Neuronal stem cell (in vitro differentiated cells): ENCODE measurements at places on chromosomes 1 and 21.
A peak's percentile ranks its signal among the peaks of the same experiment; 100 is the strongest.

DNA sequence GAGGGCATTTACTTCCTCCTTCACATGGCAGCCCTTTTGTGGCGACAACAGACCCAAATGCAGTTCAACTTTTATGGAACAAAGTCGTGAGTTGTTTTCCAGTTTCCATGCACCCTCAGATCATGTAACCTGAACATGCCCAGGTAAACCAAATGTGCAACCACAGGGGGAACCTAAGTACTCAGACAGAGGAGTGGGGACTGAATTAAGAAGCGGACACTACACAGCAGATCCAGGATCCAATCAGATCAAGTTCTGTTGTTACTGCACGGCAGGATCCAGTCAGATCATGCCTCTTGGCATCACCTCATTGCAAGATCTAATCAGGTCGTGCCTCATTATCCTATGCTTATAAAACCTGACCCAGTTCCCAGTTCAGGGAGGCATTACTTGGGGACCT lies 115.7 kb downstream of the MATN1 start:
- DNase-seq: no peak

GRCh38 chr21:18251065-18251464 lies 6.4 kb downstream of the CHODL start:
- DNase-seq: no peak

- peak; percentile 78 for DNase-seq
Observed at GRCh38 chr1:44730741-44731512, at the start of gene RNU5D-1. Gene RNU5D-1, minus strand, starts transcription at chr1:44731170.

DNA sequence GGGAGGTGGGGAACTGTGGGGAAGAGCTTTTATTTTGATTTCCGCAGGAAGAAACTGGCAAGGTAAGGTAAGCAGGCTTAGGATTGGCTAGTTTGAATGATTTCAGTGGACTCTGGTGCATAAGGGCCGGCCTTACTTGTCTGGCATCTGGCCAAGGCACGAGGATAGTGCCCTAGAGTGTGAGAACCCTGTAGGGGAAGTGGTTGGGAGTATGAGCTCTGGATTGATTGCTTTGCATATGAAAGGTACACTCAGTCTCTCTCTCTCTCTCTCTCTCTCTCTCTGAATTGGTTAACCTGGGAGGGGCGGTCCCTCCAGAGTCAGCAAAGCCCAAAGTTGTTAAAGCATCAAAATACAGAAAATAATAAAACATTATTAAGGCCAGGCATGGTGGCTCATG lies 463.0 kb downstream of the SIPA1L2 start:
- no peak for DNase-seq

DNA sequence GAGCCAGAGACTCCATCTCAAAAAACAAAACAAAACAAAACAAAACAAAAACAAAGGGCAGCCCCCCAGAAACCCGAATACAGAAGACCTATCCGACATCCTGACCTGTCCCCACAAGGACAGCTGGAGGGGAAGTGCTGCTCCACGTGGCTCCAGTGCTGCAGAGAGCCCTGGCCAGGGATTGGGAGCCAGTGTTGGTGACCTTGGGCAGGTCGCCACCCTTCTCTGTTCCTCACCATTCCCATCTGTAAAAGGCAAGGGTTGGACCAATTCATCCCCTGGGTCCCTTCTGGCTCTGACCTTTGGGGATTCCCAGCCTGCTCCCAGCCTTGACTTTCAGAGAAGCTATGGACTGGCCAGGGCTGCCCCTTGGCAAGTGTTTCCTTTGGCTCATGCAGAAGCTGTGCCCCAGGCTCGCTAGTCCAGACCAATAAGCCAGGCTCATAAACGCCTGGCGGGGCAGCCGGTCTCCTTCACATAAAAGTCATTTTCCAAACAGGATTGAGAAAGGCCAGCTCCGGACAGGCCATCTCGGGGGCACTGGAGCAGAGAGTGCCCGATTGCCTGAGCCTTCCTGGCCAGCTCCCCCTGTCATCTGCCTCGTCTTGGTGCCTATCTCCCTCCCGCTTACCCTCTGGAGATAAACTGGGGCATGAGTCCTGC lies 20.0 kb upstream of the PADI1 start:
- DNase-seq: no peak

GRCh38 chr1:166600574-166600973 lies 238.7 kb upstream of the POGK start:
- no peak for DNase-seq

DNA sequence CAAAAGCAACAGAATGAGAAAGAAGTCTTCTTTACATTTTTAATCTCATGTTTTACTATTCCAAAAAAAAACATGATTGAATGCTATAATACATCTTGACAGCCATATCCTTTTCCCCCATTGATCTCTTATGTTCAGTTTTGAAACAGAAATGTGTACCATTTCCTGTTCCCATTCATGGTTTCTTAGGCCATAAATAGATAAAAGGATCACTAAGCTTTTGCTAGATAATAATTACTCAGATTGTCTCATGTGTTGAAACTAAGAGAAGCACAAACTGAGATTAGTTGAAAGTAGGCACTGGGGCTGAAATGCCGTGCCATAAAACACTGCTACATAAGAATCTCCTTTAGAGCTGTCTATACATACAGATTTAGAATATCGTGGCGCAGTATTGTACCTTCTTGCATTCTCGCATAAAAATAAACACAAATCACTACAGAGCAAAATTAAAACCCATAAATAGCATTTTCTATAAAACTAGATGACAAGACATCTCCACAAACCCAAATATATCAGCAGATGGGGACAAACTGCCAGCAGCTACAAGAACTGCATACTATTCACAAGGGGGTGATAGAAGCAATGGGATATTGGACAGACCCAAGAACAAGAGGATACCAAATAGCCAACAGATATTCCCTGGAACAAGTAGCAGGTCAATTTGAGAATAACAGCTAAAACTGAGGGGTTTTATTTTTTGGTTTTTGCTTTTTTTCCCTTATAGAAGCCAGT lies 405.3 kb upstream of the PRMT6 start:
- no peak for DNase-seq

GRCh38 chr1:60341274-60341673 lies 267.7 kb upstream of the C1orf87 start:
- DNase-seq: no peak

- DNase-seq: no peak
Observed at GRCh38 chr1:43708002-43708410, 670 bp downstream of the ST3GAL3 start.

DNA sequence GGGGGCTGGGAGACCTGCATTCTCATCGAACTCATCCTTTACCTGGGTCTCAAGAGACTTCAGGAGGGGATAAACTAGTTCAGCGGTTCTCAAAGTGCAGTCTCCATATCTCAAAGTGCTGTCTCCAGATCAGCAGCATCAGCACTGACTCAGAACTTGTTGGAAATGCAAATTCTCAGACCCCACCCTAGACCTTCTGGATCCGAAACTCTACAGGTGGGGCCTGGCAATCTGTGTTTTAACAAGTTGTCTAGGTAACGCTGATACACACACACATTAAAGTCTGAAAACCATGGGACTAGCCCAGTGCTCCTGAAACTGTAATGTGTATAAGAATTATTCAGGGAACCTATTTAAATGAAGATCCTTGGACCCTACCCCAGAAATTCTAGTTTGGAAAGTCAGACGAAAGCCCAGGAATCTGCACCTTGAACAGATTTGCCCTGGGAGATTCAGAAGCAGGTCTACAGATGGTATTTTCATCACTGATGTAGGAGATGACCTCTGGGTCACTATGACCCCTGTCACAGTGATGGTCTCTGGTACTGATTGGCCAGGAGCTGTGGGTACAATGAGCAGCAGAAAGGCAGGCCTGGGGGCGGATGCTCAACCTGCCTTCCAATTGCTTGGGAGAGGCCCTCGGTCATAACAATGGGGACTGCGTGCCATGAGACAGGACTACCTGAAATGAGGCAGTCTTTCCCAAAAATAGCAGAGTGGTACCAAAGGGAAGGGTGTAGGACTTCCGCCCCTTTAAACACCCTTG lies 127.2 kb downstream of the FAM78B start:
- no peak for DNase-seq

GRCh38 chr1:33045814-33046213 lies 9.1 kb upstream of the AK2 start:
- no peak for DNase-seq

GRCh38 chr1:234926264-234926558 lies 202.4 kb downstream of the TOMM20 start:
- DNase-seq: no peak

GRCh38 chr21:41187537-41188025 lies 19.6 kb downstream of the BACE2 start:
- no peak for DNase-seq

DNA sequence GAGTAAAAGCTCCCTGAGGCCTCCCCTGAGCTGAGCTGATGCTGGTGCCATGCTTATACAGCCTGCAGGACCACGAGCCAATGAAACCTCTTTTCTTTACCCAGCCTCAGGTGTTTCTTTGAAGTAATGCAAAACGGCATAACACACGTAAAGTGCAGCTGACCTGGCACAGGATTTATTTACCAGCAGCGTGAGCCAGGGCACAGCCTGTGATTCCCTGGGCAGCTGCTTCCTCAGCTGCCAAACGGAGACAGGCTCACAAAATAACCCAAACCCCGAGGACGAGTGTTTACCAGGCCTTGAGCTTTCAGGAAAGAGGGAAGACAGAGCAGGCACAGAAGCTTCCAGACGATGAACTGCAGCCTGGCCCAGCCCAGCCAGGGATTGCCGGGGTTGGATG lies 120.6 kb upstream of the ARHGEF16 start:
- no peak for DNase-seq

GRCh38 chr1:228278432-228278941 lies 70.6 kb downstream of the OBSCN start:
- DNase-seq: no peak
